Substantia nigra (tissue), 51 donors: ENCODE measurements at places on chromosomes 3 and 15.

DNA sequence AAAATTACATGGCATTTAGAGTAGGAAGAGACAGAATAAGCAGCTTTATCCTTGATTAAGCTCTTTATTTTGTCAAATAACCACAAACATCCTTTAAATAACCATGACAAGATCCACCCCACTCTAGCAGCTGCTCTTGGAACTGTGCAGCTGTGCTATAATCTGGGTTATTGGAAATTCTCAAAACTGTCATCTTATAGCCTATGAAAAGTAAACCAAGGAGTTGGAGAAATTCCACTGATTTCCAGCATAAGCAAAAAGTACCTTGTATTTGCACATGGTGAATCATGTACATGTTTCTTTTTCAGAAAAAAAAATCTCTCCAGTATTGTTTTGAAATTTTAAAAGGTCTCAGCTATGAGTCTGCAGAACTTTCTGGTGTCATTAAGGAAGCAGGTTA, 88.8 kb upstream of the ABI3BP start:
- DNase-seq = no peak

DNA sequence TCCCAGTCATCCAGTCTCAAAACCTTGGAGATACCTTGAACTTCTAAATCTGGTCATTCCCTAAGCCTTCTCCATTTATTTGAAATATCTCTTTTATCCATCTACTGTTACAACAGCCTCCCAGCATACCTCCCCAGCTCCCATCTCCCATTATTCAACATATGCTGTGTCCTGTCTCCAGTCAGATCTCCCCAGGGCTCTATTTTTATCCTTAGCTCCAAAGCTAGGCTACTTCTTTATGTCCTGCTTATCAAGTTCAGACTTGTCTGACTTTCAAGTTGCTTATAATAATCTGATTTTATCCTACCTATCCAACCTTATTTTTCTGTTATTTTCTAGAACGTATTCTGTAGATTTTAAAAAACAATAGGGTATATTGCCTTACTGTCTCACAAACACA, 44.2 kb downstream of the IQGAP1 start:
- DNase-seq = no peak

DNA sequence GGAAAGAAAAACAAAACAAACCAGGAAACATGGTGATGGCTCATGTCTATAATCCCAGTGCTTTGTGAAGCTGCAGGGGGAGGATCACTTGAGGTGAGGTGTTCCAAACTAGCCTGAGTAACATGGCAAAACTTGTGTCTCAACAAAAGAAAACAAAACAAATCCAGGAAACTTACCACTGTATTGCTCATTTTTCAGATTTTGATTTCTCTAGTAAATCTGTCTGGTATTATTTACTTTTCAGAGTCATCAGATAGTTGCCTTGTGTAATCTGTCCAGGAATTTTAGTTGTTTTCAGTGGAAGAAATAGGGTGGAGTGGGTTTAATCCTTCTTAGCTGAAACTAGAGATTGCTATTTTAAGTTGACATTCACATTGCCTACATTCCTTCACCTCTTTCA, 91.8 kb upstream of the ALCAM start:
- no peak for DNase-seq

GRCh38 chr3:12442654-12443501, 41.4 kb upstream of the TSEN2 start:
- DNase-seq = no peak
